ENCODE measurements at places on chromosomes 6 and 20.
A peak's percentile ranks its signal among the peaks of the same experiment; 100 is the strongest.

- no peak for DNase-seq
These were observed 379.5 kb upstream of the POU3F2 start for GRCh38 chr6:98454809-98455322.

- no peak for DNase-seq
These were observed 172.9 kb downstream of the LAMA2 start for GRCh38 chr6:129055796-129056195.

DNA sequence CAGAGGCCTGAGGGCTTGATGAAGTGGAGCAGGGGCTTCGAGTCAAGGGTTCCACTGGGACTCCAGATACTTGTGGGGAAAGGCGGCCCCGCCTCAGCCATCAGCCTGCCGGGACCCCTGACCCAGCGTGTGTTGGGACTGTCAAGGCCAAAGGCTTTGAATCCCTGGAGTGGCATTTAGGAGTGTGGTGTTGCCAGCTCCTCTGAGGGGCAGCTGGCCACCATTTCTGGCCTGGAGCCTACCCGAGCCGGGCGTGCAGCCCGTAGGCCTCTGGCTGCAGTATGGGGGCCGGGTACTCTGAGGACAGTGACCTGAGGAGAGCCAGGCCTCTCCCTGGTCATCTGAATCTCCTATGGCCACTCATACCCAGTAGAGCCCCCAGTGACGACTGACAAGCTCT lies 40.0 kb downstream of the RRBP1 start:
- no peak for DNase-seq

- DNase-seq, result no peak
These were observed 43.5 kb downstream of the AKIRIN2 start for GRCh38 chr6:87658516-87658915.

GRCh38 chr6:49155316-49155715 lies 307.7 kb downstream of the MMUT start:
- DNase-seq, result no peak

DNA sequence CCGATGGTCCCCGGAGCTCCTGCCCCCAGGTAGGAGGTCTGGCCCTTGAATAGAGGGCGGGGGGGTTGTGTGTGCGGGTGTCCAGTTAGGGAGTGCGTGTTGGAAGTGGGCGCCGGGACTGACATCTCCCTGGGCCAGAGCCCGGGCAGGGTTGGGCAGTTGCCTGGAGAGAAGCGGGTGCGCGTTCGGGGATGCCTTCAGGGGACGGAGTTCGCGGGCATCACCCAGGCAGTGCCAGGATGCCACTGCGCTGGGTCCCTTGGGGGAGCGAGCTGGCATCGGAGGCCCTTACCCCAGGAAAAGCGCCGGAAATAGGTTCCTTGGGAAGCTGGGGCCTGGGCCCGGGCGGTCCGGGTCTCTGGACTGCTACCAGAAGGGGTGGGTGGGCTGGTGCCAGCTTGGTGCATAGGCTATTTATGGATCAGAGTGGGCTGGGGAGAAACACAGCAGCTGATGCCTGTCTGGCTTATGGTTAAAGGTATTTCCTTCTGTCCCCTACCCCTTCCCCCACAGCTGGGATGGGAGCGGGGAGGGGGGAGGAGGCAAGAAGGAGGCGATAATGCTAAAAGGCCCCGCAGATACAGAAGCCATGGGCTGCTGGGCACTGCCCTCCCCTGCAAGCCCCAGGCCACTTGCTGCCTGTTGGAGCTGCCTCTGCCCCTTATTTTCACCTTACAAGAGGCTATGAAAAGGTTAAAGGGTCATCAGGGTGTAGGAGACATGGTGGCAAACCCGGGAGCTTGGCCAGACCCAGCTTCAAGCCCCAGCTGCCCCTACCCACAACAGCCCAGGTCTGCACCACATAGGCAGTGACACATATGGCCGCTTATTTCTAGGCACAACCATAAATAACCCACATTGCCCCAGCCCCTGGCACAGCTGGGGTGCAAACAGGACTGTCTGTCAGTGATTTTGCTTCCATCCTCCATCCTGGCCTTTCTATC lies 638 bp downstream of the PACSIN1 start:
- DNase-seq, result no peak

DNA sequence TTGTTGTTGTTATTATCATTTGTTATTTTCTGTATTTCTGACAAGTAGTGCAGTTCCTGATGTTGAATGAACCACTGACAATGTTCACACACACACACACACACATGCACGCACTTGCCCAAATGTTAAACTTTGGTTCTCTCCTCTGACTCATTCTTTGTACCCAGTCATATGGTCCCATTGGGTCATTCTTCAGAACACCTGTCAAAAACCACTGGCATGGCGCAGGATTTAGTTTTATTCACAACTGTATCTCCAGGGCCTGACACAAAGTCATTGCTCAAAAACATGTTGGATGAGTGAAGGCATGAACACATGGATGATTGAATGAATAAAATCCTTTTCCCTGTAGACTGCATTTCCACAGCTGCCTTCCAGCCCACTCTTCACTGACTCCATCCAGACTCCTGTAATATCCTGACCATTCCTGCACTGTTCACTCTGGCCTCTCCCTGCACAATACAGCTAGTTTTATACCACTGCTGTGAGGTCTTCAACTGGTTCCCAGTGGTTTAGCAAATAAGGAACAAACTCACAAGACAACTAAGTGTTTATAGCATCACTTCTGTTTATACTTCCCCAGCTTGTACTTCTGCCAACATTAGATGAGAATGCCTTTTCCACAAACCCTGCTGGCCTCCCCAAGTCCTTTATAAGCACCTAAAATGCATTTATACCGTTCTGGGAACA lies 6.9 kb upstream of the CST11 start:
- DNase-seq, result peak; percentile 7

GRCh38 chr20:1374246-1374645 lies 18.6 kb downstream of the FKBP1A start:
- no peak for DNase-seq

GRCh38 chr6:131789219-131789618 lies 18.6 kb upstream of the ENPP1 start:
- DNase-seq, result no peak

- no peak for DNase-seq
These were observed 60.8 kb downstream of the VEGFA start for GRCh38 chr6:43830775-43831174.

DNA sequence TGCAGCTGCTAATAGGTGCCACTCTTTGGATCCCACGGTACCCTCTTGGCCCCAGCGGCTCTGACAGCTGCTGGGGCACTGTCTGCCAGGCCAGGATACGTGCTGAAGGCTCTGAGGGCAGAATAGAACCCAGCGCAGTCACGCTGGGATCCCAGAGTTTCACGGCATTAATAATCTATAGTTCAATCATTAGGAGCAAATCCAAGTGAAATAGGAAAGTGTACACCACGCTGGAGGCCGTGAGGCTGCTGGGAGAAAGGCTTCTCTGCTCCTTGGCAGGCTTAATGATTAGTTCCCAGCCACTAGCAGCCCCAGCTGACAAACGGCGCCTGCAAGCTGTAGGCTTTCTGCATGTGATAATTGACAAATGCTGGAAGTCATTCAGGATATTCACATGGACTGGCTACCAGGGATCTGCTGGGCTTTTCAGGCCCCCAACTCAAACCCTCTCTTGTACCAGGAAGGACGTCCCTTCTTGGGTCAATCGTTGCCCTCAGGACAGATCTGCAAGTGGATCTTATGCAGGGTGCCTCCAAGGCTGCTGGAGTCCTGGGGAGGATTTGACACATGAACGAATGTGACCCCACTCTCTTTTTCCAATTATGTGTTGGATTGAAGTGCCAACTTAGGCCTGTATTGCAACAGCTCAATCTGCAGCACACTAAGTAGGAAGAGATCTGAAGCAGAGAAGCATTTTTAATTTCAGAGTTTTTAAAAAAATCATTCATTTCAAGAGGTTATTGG lies 50.1 kb upstream of the INSM1 start:
- no peak for DNase-seq

GRCh38 chr20:49276961-49277785 lies 684 bp downstream of the ZNFX1 start:
- peak; percentile 88 for DNase-seq

All from activated T-cell treated with anti-CD3 and anti-CD28 coated beads, Interleukin-2, amount 50 U/mL, for 72 hours (primary cell).